ENCODE measurements at places on chromosomes 2 and 18. TPM values are rescaled to one million over a fixed set of nuclear protein-coding genes. Genes with fewer than 3 reads are reported as not detected.

The ALPI gene
- total RNA-seq, result 0.09 TPM

The EFR3B gene
- total RNA-seq, result 1.1 TPM

The EPAS1 gene
- 398 TPM for total RNA-seq

The MC4R gene
- 0.19 TPM for total RNA-seq

The GALNT13 gene
- total RNA-seq, result 0.57 TPM

The SLC4A3 gene
- 4.9 TPM for total RNA-seq

Data from kidney (tissue), 22 donors.